Endothelial cell of coronary artery (primary cell): ENCODE measurements at places on chromosomes 7 and 10. TPM values are rescaled to one million over a fixed set of nuclear protein-coding genes. Genes with fewer than 3 reads are reported as not detected.

TRIL gene
- total RNA-seq = under 0.01 and 0.09 TPM in 2 replicates

AKR1D1 gene
- total RNA-seq = not detected in 2 replicates

RNF133 gene
- 0.72 and 1.5 TPM in 2 replicates for total RNA-seq

MMD2 gene
- total RNA-seq = not detected in 2 replicates

UNC5B gene
- total RNA-seq = 16.5 and 23.7 TPM in 2 replicates

KCND2 gene
- 0.09 TPM in 1 of 2 replicates, not detected in the other for total RNA-seq

WNT2 gene
- 0.19 TPM in 1 of 2 replicates, not detected in the other for total RNA-seq

PRKCQ gene
- 0.75 and 0.81 TPM in 2 replicates for total RNA-seq

CACNB2 gene
- not detected in 2 replicates for total RNA-seq

CCDC146 gene
- 1.1 and 1.4 TPM in 2 replicates for total RNA-seq

ZPBP gene
- total RNA-seq = not detected in 2 replicates

RASSF4 gene
- 4.6 and 14.3 TPM in 2 replicates for total RNA-seq

SHTN1 gene
- 3.4 and 4.5 TPM in 2 replicates for total RNA-seq

HYCC1 gene
- total RNA-seq = 45.7 and 77.7 TPM in 2 replicates

LAMTOR4 gene
- 114 and 120 TPM in 2 replicates for total RNA-seq

LRRD1 gene
- not detected in 2 replicates for total RNA-seq

KCP gene
- total RNA-seq = not detected in 2 replicates

FRA10AC1 gene
- 4.9 and 10.4 TPM in 2 replicates for total RNA-seq

OR2A1 gene
- under 0.01 TPM in 1 of 2 replicates, not detected in the other for total RNA-seq

TYSND1 gene
- 4.8 and 6.2 TPM in 2 replicates for total RNA-seq

CLEC5A gene
- total RNA-seq = not detected in 2 replicates

IFIT1B gene
- not detected in 2 replicates for total RNA-seq

LRRC18 gene
- total RNA-seq = not detected in 2 replicates

CDNF gene
- total RNA-seq = 0.36 and 0.47 TPM in 2 replicates

PLAC9 gene
- 3.3 and 3.9 TPM in 2 replicates for total RNA-seq

TFR2 gene
- total RNA-seq = 0.18 and 0.19 TPM in 2 replicates

TMEM140 gene
- total RNA-seq = 8.3 and 8.8 TPM in 2 replicates

C7orf57 gene
- 0.09 TPM in 1 of 2 replicates, not detected in the other for total RNA-seq

TMEM26 gene
- total RNA-seq = under 0.01 and 0.09 TPM in 2 replicates

HACD1 gene
- total RNA-seq = 23.2 and 26.4 TPM in 2 replicates

NYAP1 gene
- total RNA-seq = 1.9 and 2.2 TPM in 2 replicates

NPS gene
- total RNA-seq = not detected in 2 replicates

GHITM gene
- total RNA-seq = 165 and 179 TPM in 2 replicates

OR2A5 gene
- not detected in 2 replicates for total RNA-seq

SFXN4 gene
- 11.6 and 14.7 TPM in 2 replicates for total RNA-seq

CALML5 gene
- not detected in 2 replicates for total RNA-seq

PSMA2 gene
- total RNA-seq = 49.0 and 88.2 TPM in 2 replicates

COBL gene
- under 0.01 TPM in 1 of 2 replicates, not detected in the other for total RNA-seq

RBM33 gene
- 27.5 and 37.6 TPM in 2 replicates for total RNA-seq

UCN3 gene
- not detected in 2 replicates for total RNA-seq

FAM25C gene
- total RNA-seq = not detected in 2 replicates

CCDC7 gene
- total RNA-seq = 5.8 and 12.5 TPM in 2 replicates
